Activated naive CD8-positive, alpha-beta T cell treated with anti-CD3 and anti-CD28 coated beads for 36 hours (primary cell): ENCODE measurements at places on chromosomes 4 and X. TPM values are rescaled to one million over a fixed set of nuclear protein-coding genes. Genes with fewer than 3 reads are reported as not detected.
A peak's percentile ranks its signal among the peaks of the same experiment; 100 is the strongest.

GRCh38 chr4:179695175-179695574 is 2252.9 kb upstream of the AGA start:
- H3K4me1 ChIP-seq = no peaks in the 10 kb centered on the region
- H3K27me3 ChIP-seq = no peaks in the 10 kb centered on the region
- no peaks in the 10 kb centered on the region for H3K36me3 ChIP-seq
- no peak for DNase-seq

DNA sequence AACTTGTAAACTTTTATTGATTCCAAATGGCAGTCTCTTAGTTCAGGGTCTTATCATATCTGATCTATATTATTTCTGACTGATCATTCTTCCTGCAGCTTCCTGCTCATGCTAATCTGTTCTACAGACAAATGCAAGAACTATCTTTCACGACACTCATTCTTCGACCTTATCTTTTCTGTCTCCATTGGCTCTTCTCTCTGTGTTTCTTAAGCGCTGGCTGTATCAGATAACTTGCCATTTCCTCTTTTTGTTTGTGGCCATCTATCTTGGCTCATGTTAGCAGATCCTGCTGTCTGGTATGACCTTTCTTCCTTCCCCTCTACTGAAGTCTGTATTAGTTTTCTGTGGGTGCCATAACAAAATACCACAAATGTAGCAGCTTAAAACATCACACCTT is 230.5 kb upstream of the PUDP start:
- H3K4me1 ChIP-seq = no peaks in the 10 kb centered on the region
- H3K27ac ChIP-seq = no peak overlapping the region
- DNase-seq = no peak
- H3K27me3 ChIP-seq = no peaks in the 10 kb centered on the region
- H3K4me3 ChIP-seq = no peak overlapping the region

DNA sequence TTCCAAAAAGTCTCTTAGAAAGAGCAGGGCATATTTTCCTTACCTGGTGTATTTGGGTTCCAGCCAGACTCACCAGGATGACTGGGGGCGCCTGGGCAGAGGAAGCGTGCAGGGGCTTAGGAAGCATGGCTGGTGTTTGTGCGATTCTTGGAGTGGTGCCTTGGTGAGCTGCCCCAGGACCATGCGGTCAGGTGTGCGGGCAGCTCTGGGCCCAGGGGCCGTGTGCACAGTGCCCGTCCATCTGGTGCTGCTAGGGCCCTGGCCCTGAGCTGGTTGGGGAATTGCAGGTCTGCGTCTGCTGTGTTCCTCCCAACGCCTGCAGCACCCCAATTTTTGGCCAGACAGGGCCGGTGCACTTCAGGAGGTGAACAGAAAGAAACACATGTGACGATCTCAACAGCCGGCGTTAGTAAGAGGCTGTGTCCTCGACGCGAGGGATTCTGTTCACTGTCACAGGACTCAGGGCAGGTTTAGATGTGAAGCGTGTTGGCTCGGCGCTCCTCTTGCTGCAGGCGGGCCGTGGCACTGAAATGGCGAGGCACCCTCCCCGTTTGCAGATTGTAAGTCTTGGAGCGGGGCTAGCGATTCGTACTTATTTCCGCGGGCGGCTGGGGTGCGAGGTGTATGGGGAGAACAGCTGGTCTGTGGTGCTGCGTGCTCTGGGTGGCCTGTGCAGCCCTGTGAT is 15.2 kb downstream of the RGS12 start:
- no peak overlapping the region for H3K27ac ChIP-seq
- no peak overlapping the region for H3K4me3 ChIP-seq
- H3K36me3 ChIP-seq = no peaks in the 10 kb centered on the region
- DNase-seq = no peak
- peaks cover 18% of the 10 kb centered on the region for H3K4me1 ChIP-seq

DNA sequence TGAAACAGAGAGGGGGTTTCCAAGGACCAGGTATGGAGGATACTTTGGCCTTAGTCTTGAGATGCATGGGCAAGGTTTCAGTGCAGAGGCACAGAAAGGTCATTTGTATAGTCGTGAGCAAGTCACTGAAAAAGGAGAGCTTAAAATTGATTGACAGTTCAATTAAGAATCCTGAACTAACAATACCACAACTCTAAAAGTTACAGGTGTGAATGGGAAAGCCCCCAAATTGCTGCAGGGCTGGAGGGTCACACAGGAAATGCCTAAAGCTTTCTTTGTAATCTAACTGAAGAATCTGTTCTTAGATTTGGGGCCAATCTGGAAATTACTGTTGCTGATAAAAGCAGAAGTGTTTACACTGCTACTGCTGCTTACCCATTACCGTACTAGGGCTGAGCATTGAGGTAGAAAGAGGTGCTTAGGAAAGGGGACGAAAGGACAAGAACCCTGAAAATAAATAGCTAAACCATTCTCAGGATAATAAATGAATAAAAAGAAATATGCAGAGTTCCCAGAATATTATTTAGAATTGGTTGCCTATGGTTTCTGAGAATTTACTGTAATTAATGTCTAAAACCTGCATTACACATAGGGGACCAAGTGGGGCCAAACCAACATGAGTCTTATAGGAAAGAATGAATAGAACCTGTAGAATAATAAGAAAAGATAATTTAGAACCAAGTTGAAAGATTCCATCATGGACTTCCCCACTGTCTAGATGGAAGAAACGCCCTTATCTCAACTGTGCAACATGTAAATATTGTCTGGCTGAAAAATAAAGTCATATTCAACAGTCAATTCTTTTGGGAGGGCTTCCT is 91.9 kb upstream of the PPP1R2C start:
- peak overlapping the region; percentile 75 for H3K27ac ChIP-seq
- DNase-seq = peak; percentile 5
- H3K4me3 ChIP-seq = no peak overlapping the region
- H3K36me3 ChIP-seq = peaks cover 6% of the 10 kb centered on the region

DNA sequence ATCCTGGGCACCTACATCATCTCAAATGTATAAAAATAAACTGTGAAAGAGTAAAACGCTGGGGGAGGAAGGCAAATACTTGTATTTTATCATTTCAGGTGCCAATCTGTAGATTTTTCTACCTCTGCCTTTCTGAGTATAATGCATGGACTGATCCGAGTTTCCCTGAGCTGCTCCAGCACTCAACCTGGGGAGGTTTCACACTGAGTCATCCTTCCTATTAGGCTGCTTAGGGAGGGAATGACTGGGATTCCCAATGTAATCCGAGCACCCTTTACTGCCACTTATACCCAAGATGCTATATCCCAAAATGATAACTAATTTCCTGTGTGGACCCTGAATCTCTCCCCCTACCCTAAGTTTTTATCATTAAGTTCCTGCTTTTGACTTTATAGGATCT is 126.6 kb downstream of the HNRNPD start:
- H3K4me1 ChIP-seq = peaks cover 5% of the 10 kb centered on the region
- H3K27me3 ChIP-seq = no peaks in the 10 kb centered on the region
- H3K4me3 ChIP-seq = no peak overlapping the region
- H3K36me3 ChIP-seq = no peaks in the 10 kb centered on the region
- DNase-seq = no peak

DNA sequence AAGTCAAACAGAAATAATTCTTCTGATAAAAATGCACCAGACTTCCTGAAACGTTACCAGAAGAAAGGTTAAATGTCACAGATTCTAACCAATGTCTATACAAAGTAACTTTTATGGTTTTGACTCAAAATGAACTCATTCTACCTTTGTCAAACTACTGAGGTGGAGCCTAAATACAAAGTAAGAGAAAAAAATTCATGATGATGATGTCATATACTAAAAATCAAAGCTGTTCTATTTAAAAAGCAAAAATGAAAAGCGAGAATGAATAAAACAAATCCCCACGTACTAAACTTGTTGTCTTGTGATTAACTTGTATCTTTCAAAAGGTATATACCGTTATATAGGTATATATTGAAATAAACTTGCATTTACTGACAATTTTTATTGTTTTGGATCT is 21.7 kb downstream of the GNPDA2 start:
- no peak overlapping the region for H3K4me3 ChIP-seq
- H3K36me3 ChIP-seq = peaks cover 21% of the 10 kb centered on the region
- no peaks in the 10 kb centered on the region for H3K27me3 ChIP-seq
- H3K4me1 ChIP-seq = no peaks in the 10 kb centered on the region
- DNase-seq = no peak

DNA sequence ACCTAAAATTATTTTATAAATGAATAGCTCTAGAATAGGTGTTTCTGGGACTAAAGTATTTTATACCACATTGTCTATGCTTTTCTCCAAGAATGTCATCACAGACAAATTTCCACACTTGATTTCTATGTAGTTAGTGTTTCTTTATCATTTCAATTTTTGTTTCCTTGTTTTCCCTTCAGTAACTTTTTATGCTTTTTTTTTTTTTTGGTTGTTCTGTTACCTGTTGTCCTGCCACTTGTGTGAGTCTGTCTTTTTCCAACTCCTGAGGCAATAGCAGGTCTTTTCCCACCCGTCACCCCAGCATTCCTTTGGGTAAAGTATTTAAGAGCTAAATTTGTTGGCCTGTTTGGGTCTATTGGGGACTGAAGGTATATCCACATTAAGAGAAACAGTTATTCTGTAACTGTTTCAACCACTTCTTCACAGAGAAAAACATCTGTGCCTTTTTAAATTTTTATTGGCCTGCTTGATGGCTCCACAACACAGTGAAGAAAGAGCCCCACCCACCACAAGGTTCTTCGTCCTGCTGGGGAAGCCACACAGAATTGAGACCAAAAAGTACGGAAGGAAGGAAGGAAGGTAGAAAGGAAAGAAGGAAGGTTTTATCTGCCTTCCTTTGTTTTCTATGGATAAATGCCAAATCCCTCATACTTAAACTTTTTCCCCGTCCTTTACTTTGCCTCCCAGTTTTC is 17.7 kb upstream of the GPC3 start:
- no peak overlapping the region for H3K27ac ChIP-seq
- no peak for DNase-seq
- H3K4me3 ChIP-seq = no peak overlapping the region
- H3K27me3 ChIP-seq = peaks cover 5% of the 10 kb centered on the region
- H3K4me1 ChIP-seq = no peaks in the 10 kb centered on the region

- peaks cover 24% of the 10 kb centered on the region for H3K4me1 ChIP-seq
- H3K27ac ChIP-seq = no peak overlapping the region
- H3K4me3 ChIP-seq = peak overlapping the region; percentile 1
- peak; percentile 51 for DNase-seq
- peaks cover 8% of the 10 kb centered on the region for H3K36me3 ChIP-seq
Measured at GRCh38 chrX:53435997-53436396, 1.8 kb upstream of the HSD17B10 start.

DNA sequence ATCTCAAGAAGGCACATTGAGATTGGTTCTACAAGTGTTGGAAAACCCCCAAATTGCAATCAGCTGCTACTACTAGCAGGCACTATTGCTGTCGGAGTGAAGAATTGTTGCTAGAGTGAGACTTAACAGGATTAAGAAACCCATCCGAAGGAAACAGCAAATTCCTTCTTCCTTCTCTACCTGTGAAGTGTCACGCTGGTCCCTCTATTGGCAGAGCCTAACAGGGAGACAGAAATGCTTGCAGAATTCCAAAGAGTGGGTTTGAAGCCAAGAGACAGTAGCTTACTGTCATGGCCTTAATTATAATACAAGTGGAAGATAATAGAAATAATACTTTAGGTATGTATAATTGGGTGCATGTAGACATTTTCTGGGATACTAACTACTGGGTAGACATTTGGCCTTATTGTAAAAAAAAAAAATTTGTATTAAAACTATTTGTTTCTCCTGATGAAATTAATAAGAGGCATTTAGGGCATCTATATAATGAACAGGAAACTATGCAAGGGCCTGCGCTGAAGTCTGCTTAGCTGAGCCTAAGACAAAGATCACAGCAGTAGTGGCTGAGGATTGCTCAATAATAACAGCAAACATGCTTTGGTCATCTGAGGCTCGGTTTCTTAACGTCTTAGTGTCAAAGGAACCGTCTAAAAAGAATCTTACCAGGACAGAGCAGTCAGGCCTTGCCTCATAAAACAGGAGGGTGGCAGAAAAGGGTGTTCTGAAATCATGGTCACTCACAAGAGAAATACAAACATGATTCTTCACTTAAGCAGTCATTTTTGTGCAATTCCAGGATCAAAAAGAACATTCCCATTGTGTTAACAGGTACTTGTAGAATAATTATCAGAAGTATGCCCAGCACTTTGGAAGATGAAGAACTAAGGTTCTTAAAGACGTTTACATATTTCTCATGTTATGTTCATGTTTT is 40.8 kb downstream of the FAM241A start:
- DNase-seq = no peak
- H3K4me1 ChIP-seq = peaks cover 32% of the 10 kb centered on the region
- no peak overlapping the region for H3K4me3 ChIP-seq
- H3K36me3 ChIP-seq = peaks cover 44% of the 10 kb centered on the region
- no peak overlapping the region for H3K27ac ChIP-seq
- no peaks in the 10 kb centered on the region for H3K27me3 ChIP-seq

Gene CXorf66
- not detected for total RNA-seq

Gene TSPAN7
- 0.28 TPM for total RNA-seq

Gene NR0B1
- total RNA-seq = not detected
